ENCODE measurements at places on chromosomes 6 and 20. TPM values are rescaled to one million over a fixed set of nuclear protein-coding genes. Genes with fewer than 3 reads are reported as not detected.

The ZNF165 gene
- 1.3 TPM for total RNA-seq

DNA sequence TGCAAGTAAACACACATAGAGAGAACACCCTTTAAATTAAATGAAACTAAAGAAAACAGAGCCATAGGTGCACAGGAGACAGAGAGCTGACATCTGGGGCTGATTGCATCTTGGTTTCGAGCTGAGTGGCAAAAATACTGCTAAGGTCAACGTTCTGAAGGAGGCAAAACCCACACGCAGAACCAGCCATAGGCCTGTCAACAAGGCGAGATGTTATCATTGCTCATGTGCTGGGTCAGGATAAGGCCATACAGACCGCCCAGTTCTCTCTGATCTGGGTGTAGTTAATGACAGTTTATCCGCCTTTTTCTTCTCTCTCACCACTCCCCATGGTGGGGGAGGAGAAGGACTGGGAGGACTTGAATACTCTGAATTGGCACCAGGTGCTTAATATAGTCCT is 4.5 kb upstream of the FAM110A start:
- H3K4me1 ChIP-seq = peaks cover 12% of the 10 kb centered on the region
- no peak for DNase-seq
- H3K27me3 ChIP-seq = no peaks in the 10 kb centered on the region

DNA sequence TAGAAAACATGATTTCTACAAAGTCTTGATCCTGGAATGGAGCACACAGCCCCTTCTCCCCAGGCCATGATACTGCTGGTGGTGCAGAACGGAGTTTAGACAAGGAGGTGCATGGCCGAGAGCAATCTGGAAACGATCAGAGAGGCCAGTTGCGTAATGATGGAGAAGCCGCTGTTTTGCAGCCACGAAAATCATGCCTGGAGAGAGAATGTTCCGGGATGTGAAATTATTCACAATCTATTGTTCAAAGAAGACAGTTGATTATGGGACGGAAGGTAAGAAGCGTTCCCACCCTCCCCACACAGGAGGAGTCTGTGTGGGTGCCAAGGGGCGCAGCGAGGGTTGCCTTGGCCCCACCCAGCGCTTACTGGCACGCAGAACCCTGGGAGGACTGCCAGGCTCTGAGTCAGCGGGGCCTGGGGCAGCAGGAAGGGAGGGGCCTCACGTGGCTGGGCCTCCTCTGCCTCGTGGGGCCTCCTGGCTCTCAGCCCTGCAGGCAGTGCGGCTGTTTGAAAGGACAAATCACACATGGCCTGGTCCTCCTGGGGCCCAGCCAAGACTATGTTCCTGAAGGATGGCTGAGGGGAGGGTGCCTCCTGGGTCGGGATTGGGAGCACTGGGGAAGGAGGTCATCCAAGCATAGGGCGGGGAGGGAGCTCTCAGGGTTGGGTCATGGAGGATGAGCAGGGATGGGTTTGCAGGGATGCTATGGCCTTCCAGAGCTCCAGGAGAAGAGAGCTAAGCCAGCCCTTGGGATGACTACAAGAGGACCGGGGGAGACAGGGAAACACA is 8.7 kb upstream of the AP5S1 start:
- H3K27me3 ChIP-seq = no peaks in the 10 kb centered on the region
- H3K4me3 ChIP-seq = peak overlapping the region; percentile 75
- peaks cover 2% of the 10 kb centered on the region for H3K36me3 ChIP-seq
- peaks cover 58% of the 10 kb centered on the region for H3K4me1 ChIP-seq

DNA sequence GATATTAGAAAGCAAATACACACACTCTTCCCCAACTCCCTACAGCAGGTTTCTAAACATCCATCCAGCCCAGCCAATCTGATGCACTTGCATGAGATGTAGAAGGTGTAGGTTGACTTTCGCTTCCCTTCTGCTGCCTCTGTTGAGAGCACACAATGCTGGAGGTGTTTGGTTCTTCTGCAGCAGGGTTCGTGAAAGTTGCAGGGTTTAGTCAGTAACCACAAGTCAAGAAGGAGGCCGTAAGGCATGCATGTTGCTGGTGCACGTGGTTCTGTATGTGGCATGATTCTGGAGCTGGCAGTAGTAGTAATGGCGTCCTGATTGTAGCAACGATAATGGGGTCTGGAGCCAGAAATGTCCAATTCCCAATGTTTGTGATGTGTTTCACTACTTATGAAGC is 53.0 kb downstream of the DEK start:
- peaks cover 2% of the 10 kb centered on the region for H3K36me3 ChIP-seq
- no peak overlapping the region for H3K27ac ChIP-seq
- H3K4me1 ChIP-seq = peaks cover 8% of the 10 kb centered on the region
- H3K27me3 ChIP-seq = no peaks in the 10 kb centered on the region
- no peak overlapping the region for H3K4me3 ChIP-seq

- no peak overlapping the region for H3K4me3 ChIP-seq
- no peak overlapping the region for H3K27ac ChIP-seq
- no peaks in the 10 kb centered on the region for H3K36me3 ChIP-seq
- no peaks in the 10 kb centered on the region for H3K4me1 ChIP-seq
- H3K27me3 ChIP-seq = no peaks in the 10 kb centered on the region
Observed at GRCh38 chr6:165782812-165783211, 119.8 kb upstream of the PDE10A start.

The SYNGAP1 gene
- 53.3 TPM for total RNA-seq

The C6orf58 gene
- not detected for total RNA-seq

GRCh38 chr6:6816716-6817115 is 228.2 kb downstream of the LY86 start:
- H3K36me3 ChIP-seq = no peaks in the 10 kb centered on the region
- H3K4me1 ChIP-seq = peaks cover 12% of the 10 kb centered on the region
- no peak overlapping the region for H3K27ac ChIP-seq
- no peak overlapping the region for H3K4me3 ChIP-seq

GRCh38 chr6:16230953-16231352 is 7.4 kb upstream of the GMPR start:
- no peaks in the 10 kb centered on the region for H3K36me3 ChIP-seq
- DNase-seq = no peak
- no peak overlapping the region for H3K4me3 ChIP-seq

The ZNF217 gene
- 144 TPM for total RNA-seq

DNA sequence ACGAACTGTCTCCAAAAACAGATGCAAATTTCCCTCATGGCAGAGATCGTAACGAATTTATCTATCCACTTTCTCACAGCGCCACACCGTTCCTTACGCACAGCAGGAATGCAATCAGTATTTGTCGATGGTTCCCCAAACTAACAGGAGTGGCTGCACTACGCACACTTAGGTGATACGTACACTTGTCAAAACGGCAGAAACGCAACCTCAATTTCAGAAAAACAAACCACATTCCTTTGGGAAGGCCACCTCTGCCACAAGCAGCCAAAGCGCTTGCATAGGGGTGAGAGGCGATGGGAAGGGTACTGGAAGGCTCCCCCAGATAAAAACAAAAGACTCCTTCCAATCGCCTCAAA is 638 bp downstream of the MDN1 start:
- peak overlapping the region; percentile 94 for H3K4me3 ChIP-seq
- peaks cover 22% of the 10 kb centered on the region for H3K4me1 ChIP-seq
- no peaks in the 10 kb centered on the region for H3K27me3 ChIP-seq
- peaks cover 6% of the 10 kb centered on the region for H3K36me3 ChIP-seq
- peak overlapping the region; percentile 98 for H3K27ac ChIP-seq
- no peak for DNase-seq

- H3K27ac ChIP-seq = no peak overlapping the region
- peaks cover 13% of the 10 kb centered on the region for H3K27me3 ChIP-seq
- no peaks in the 10 kb centered on the region for H3K36me3 ChIP-seq
- no peak overlapping the region for H3K4me3 ChIP-seq
Observed at GRCh38 chr6:138371452-138371711, 6.3 kb upstream of the SMIM28 start.

The SLC26A8 gene
- total RNA-seq = not detected

GRCh38 chr6:43070028-43070632 is 6.0 kb upstream of the PTK7 start:
- no peak for DNase-seq
- peak overlapping the region; percentile 54 for H3K27ac ChIP-seq
- peaks cover 4% of the 10 kb centered on the region for H3K4me1 ChIP-seq
- H3K27me3 ChIP-seq = peaks cover 2% of the 10 kb centered on the region

DNA sequence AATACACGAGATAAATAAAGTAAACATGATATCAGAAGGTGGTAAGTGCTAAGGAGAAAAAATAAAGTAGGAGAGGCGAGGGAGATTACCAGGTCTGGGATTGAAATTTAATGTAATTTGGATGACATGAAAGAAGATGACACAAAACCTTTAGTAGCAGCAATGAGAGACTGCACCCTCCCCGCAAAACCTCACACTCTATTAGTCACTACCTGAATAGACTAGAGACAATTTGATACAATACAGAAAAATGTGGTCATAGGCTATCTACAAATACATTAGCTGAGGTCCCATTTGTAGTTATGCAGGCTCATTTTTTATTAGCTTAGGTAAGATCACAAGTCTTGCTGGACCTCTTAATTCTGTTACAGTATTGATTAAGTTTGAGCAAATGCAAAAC is 125.5 kb downstream of the LRFN2 start:
- H3K27me3 ChIP-seq = peaks cover 16% of the 10 kb centered on the region
- H3K4me3 ChIP-seq = no peak overlapping the region
- H3K4me1 ChIP-seq = no peaks in the 10 kb centered on the region
- no peak for DNase-seq
- no peak overlapping the region for H3K27ac ChIP-seq
- H3K36me3 ChIP-seq = no peaks in the 10 kb centered on the region

DNA sequence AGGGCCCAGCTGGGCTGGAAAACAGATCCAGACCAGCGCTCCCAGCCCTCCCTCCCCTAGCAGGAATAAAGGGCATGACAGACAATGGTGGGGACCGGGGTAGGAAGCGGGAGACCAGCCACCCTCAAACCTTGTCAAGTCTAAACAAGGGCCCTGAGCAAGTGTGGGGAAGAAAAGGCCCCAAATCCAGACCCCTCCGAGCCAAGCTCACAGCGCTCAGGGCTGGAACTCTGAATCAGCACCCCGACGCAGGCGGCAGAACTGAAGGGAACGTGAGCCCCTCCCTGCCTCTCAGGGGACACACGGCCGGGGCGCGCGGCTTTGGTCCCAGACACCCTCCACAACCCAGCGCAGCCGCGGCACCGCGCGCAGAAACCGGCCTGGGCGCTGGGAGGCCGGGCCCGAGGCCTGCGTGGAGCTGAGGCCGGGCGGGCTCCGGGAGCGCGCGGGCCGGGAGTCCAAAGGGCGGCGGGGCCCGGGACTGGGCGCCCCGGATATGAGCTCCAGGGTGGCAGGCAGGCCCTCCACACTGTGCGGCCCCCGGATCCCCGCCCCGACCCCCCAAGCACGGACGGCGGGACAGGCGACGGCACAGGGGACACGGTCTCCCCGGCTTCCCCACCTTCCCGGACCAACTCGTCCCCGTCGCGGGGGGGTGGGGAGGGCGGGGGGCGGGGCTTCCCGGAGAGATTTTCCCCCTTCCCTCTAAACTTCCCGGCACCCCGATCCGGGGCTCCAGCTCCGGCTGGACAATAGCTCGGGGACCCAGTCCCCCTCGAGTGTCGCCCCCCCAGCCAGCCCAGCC is 641 bp downstream of the TEAD3 start:
- H3K4me3 ChIP-seq = peak overlapping the region; percentile 63
- H3K36me3 ChIP-seq = no peaks in the 10 kb centered on the region
- no peak overlapping the region for H3K27ac ChIP-seq
- peaks cover 13% of the 10 kb centered on the region for H3K4me1 ChIP-seq
- peaks cover 21% of the 10 kb centered on the region for H3K27me3 ChIP-seq
- DNase-seq = no peak

DNA sequence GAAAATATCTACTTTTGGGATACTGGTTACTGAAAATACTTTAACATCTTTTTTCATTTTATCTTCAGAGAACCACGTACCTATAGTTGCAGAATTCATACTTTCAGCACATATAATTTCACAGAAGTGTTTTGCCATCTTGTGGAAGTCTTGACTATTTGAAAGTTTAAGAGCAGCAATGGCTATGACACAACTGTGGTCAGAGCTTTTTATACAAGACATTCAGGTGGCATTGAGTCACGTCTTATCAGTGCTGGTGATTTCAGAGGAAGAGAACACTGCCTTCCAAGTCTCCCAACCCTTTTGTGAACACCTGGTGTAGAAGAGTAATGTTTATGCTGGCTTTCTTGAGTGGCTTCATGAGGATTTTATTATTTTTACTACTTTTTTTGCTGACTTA is 171.6 kb downstream of the ARID1B start:
- peaks cover 22% of the 10 kb centered on the region for H3K4me1 ChIP-seq
- no peak for DNase-seq
- no peaks in the 10 kb centered on the region for H3K27me3 ChIP-seq
- H3K36me3 ChIP-seq = no peaks in the 10 kb centered on the region
- H3K4me3 ChIP-seq = no peak overlapping the region

- H3K27ac ChIP-seq = no peak overlapping the region
- H3K4me1 ChIP-seq = no peaks in the 10 kb centered on the region
- no peak for DNase-seq
- H3K27me3 ChIP-seq = no peaks in the 10 kb centered on the region
- H3K36me3 ChIP-seq = no peaks in the 10 kb centered on the region
Observed at GRCh38 chr20:39835130-39835842, 853.8 kb downstream of the MAFB start.

GRCh38 chr6:136740050-136740974 is 52.0 kb downstream of the MAP3K5 start:
- H3K36me3 ChIP-seq = peaks cover 5% of the 10 kb centered on the region
- no peak for DNase-seq
- H3K27me3 ChIP-seq = peaks cover 3% of the 10 kb centered on the region
- no peak overlapping the region for H3K4me3 ChIP-seq

GRCh38 chr20:2234598-2235191 is 61.1 kb upstream of the TGM3 start:
- H3K27ac ChIP-seq = no peak overlapping the region
- no peak for DNase-seq
- H3K36me3 ChIP-seq = no peaks in the 10 kb centered on the region
- no peaks in the 10 kb centered on the region for H3K4me1 ChIP-seq
- peaks cover 2% of the 10 kb centered on the region for H3K27me3 ChIP-seq
- no peak overlapping the region for H3K4me3 ChIP-seq

DNA sequence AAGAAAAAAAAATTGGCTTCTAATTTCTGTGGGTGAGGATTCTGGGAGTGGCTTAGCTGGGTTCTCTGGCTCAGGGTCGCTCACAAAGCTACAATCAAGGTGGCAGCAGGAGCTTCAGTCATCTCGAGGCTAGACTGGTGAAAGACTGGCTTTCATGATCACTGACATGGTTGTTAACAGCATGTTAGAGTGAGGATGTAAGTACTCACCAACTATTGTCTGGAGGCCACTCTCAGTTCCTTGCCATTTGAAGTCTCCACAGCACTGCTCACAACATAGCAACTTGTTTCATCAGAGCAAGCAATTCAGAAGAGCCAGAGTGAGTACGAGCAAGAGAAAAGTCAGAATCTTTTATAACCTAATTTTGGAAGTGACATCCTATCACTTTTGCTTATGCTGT is 145.7 kb upstream of the PRSS16 start:
- peaks cover 32% of the 10 kb centered on the region for H3K27me3 ChIP-seq
- H3K27ac ChIP-seq = no peak overlapping the region
- peaks cover 2% of the 10 kb centered on the region for H3K36me3 ChIP-seq

DNA sequence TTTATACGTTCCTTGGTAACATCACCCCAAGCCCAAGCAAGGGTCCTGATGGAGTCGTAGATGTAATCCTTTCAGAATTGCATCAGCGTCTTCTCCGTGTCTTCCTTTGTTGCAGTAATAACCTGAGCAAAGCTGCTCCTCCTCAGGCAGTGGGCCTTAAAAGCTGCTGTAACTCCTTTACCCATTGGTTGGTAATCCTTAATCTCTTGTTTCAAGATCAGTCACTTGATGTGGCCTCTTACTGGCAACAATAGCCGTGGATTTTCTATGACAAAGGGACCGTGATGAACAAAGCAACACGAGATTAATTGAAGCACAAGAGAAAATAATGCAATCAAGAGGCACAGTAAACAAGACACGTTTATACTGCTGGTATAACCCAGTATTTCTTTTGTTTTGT is 44.6 kb downstream of the ALDH5A1 start:
- H3K27ac ChIP-seq = no peak overlapping the region
- no peaks in the 10 kb centered on the region for H3K27me3 ChIP-seq
- H3K36me3 ChIP-seq = no peaks in the 10 kb centered on the region
- no peak overlapping the region for H3K4me3 ChIP-seq
- no peak for DNase-seq
- H3K4me1 ChIP-seq = no peaks in the 10 kb centered on the region
